NCI-H524 treated with DMSO at 0.1 percent for 48 hours (cell line): ENCODE measurements at places on chromosomes 1 and 21.

- no peak for DNase-seq
Observed at GRCh38 chr1:5367306-5367705, 624.9 kb downstream of the NPHP4 start.

GRCh38 chr1:116508085-116508983, 62.5 kb downstream of the CD58 start:
- DNase-seq, result no peak

- DNase-seq, result no peak
Observed at GRCh38 chr1:51224255-51224654, 11.8 kb upstream of the RNF11 start.

- peak; percentile 39 for DNase-seq
Observed at GRCh38 chr1:210646258-210646616, 317.5 kb downstream of the HHAT start.

DNA sequence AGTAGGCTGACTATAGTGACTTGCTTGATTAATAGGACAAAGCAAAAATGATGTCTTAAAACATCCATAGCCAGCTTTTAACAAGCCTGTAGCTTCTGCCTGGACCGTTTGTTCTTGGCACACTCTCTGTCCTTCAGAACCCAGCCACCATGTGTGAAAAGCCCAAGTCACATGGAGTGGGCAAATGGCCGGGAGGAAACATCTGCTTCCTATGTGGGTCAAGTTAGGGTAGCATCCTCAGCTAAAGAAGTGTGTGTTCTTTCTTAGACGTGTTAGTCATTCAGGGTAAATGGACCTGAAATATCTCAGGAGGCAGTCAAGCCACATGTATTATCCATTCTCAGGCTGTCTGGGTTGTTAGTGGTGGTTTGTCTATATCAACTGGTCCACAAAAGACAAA, 23.4 kb downstream of the RD3 start:
- DNase-seq, result no peak

DNA sequence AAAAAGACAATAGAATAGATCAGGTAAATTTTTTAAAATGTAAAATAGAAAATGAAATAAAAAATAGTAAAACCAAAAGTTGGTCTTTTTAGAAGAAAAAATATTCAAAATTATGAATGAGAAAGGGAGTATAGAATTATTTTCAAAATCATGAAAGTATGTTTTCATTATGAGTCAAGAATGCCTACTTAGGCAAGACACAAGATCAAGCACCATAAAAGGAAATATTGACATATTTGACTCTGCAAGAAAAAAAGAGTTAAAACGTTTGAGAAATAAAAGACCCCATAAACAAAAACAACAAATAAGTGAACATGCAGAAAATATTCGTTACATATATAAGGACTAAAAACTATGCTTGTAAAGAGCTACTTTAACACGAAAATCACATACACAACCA, 4.8 kb upstream of the COX20 start:
- no peak for DNase-seq

DNA sequence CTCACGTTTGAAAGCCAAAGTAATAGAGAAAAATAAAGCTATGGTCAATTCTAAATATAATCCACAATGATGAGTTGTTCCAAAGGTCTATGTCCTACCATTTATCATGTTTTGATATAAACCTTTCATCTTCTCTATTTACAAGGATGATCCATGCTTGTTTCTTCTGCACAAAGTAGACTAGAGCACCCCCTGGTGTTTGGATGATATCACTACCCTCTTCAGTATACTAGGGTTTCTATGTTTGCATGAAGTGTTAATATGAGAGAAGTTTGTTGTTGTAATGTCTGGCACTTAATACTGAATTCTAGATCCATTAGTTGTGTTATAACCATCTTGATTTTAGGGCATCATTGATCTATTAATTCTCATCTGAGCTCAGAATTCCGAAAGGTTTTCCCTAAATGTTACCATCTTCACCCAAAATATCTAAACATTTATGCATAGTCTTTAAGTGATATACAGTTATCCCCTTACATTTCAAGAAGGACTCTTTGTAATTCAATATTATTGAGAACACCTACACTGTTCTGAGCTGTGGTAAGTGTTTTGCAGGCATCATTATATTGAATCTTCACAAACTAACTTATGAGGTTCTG, 21.1 kb downstream of the CLDN8 start:
- DNase-seq, result peak; percentile 8

DNA sequence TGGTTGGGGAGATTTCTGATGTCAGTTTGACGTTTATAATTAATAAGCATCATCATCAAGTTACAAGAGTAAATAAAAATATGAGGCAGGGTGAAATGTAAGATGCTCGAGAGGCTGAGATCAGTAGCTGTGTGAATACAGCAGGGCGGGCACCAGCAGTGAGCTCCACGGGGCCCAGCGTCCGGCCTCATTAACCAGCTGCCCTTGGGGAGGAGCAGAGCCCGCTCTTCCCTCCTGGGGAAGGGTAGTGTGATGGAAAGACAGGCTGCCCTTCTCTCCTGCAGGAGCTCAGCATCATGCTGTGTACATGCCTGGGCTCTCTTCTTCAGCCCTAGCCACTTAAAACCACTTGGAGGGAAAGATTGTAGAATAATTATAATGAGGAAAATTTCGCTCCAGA, 23.4 kb downstream of the PDE9A start:
- no peak for DNase-seq

DNA sequence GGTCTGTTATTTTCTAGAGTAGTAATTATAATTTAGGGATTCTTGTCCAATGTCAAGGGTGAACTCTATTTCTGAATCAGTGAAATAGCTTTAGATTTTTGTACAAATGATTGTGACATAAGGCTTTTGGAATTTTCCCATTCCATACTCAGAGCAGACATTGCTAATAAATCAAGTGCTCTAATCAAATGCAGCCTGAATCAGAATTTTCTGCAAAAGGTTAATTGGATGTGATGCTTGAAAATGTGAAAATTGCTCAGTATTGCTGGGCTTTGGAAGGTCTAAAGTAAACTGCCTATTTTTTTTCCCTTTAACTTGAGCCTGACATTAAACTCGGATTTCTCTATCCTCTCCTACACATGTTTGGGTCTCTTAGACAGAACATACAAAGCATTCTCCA, 23.2 kb downstream of the SGIP1 start:
- DNase-seq, result no peak

DNA sequence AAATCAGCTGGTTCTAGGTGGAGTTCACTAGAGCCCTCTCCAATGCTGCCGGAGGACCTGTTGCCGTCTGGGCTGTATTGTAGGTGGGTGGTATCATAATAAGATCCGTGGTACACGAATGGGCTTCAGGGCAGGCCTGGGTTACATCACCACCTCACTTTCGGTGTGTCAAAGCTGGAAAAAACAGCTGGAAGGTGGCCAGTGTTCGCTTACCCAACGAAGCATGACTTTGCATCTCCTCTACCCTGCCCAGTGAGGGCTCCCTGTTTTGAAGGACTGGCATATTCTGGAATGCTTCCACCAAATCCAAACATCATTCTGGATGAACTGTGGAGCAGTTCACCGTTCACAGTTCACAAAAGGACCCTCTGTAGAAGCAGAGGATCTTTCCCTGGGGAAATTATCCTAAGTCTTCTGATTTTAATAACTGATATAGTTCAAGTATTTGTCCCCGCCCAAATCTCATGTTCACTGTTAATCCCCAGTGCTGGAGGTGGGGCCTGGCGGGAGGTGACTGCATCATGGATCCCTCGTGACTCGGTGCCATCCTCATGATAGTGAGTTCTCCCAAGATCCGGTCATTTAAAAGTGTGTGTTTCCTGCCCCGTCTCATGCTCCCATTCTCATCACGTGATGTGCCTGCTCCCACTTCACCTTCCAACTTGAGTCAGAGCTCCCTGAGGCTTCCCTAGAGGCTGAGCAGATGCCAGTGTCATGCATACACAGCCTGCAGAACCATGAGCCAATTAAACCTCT, 429.0 kb downstream of the KIF26B start:
- DNase-seq, result no peak

DNA sequence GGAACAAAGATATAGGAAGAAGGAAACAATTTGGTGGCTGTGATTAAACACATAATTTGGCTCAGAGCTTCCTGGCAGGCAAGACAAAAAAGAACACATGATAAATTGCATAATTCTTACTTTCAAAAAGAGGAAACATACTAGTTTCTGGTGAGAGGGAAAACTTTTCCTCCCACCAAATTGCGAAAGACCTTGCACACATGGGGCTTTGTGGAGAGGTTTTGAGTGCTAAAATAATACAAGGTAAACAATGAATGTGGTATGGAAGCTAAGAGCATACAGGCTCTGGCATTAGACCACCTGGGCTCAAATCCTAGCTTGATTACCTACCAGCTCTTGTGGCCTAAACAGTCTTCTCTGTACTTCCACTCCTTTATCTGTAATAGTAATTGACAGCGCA, 140.2 kb upstream of the HOOK1 start:
- no peak for DNase-seq

- no peak for DNase-seq
Observed at GRCh38 chr1:22633697-22634463, 2.5 kb upstream of the C1QA start.

DNA sequence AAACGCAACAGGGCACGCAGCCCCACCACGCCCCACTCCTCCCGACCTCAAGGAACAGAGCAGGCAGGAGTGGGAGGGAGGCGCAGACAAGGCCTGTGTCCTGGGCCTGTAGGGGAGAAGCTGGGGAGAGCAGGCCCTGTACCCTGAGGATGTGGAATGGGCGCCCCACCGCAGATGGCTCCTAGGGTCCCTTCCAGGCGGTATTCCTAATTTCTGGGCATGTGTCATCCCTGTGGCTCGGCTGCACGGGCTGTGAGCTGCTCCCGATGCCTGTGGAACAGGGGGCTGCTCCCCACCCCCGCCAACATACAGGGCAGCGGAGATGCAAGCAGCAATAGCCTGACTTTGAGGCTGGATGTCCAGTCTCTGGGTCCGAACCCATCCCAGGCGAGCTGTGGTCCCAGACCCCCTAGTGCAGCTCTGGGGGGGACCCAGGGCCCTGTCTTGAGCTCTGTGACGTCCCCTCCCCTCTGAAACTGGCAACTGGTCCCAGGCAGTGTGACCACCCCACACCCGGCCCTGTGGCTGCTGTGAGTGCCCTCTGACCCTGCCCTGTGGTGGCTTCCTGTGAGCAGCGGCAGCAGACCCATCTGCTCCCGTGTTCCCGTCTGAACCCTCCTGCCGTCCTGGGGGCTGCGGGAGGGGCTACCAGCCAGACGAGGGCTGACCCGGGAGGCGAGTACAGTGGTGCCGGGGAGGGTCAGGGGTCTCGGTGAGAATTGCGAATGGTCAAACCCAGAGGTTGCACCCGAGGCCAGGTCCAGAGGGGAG, 13.9 kb upstream of the COL6A2 start:
- no peak for DNase-seq

GRCh38 chr1:89429062-89429461, 65.2 kb downstream of the GBP6 start:
- DNase-seq, result no peak

DNA sequence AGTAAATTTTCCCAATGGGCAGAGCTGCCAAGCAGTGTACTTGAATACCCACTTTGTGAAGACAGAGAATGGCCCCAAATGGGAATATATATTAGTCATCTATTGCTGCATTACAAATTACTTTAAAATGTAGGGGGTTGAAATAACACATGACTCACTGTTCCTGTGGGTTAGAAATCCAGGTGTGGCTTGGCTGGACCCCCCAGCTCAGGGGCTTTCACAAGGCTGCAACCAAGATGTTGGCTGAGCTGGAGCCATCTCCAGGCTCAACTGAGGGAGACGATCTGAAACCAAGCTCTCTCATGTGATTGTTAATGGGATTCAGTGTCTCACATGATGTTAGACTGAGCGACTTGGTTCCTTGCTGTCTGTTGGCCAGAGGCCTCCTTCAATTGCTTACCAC, 33.4 kb upstream of the ARHGAP29 start:
- DNase-seq, result no peak

DNA sequence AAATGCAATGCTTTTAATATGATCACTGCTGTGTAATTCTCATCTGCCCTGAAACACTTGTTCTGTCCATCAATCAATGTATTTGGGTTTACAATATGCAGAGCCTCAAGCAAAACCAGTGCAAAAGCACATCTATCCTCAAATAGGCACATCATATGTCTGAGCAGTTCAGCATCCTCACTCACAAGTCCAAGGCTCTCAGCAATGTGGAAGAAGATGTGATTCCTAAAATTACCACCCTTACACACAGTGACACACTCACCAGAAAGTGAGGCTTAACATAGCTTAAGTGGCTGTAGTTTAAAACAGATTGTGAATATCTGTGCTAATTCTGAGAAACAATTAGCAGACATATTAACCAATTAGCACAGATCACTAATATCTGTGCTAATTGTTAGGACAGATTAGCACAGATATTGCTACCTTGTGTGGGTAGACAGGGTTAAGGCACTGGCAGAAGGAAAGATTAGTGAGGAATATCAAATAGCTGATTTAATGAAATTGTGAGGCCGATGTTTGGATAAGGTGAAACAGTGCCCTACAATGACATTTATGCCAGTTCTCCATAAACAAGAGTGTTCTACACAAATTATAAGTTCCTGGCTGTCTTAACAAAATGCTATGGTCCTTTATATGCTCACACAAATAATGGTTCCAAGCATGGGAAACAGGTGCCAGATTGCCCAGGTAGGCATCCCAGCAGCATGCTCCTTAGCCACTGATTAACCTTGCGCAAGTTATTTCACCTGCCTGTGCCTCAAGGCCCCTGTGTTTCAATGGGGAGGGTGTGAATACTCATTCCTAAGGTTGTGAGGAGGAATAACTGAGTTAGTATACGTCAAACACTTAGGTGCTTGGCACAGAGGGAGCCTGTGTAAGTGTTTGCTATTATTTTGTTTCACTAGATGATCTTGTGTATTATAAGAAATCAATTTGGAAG, 41.7 kb downstream of the MRPL39 start:
- no peak for DNase-seq

DNA sequence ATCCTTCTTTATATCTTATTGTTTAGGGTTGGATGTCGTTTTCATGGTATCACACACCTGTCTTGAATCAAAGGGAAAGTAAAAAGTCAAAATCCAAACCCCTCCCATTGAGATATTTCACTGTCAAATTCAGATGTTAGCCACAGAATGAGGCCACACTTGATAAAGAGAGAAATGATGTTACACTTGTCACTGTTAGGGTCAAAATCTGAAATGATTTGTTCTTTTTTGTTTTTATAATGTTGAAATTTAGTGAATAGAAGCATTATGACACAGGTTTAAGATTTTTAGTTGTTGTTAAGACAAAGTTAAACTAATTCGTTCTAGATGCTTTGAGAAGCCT, 13.1 kb downstream of the NFIA start:
- no peak for DNase-seq

DNA sequence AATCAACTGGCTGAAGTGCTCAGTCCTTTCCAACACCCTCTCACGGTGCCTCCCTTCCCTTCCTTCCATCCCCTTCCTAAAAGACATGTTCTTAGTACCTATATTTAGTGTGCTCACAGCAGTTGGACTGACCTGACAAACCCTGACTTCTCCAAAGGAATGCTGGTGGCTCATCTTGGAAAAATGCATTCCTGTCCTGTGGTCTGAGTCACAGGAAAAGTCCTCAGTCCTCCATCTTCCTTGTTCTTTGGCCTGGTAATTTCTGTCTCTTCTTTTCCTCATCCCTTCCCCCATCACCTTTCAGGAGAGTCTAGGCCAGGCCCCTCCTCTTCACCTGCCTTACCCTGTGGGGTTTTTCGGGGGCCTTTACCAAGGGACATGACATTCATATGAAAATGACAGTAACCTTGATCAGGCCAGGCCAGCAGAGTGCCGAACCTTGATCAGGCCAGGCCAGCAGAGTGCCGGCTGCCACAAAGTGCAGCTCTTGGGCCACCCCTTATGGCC, 7.2 kb downstream of the ATP1B1 start:
- DNase-seq, result no peak

- no peak for DNase-seq
Observed at GRCh38 chr1:244311784-244312532, 139.8 kb downstream of the ADSS2 start.
